ENCODE measurements at places on chromosomes 4 and X. TPM values are rescaled to one million over a fixed set of nuclear protein-coding genes. Genes with fewer than 3 reads are reported as not detected.
A peak's percentile ranks its signal among the peaks of the same experiment; 100 is the strongest.

DNA sequence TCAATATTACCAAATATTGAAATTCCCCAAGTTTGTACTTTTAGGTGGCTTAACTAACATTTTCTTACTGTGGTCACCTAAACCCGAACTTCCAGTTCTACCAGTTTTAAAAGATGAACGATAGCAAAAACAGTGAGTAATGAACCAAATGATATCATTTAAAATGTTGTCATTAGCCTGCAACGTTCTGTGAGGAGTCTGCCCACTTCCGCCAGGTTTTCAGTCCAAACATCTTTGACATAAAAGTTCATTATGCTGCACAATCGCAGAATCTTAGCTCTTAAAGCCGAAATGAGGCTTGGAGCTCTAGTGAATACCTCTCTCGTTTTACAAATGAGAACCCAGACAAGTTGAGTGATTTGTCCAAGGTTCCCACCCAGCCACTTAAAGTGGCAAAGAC is 762 bp downstream of the PIGA start:
- H3K27ac ChIP-seq, result peak overlapping the region; percentile 91
- peak; percentile 19 for DNase-seq
- peaks cover 2% of the 10 kb centered on the region for H3K36me3 ChIP-seq
- peaks cover 4% of the 10 kb centered on the region for H3K4me1 ChIP-seq
- peaks cover 2% of the 10 kb centered on the region for H3K27me3 ChIP-seq
- H3K4me3 ChIP-seq, result peak overlapping the region; percentile 83

The STAG2 gene
- 51.2 TPM for total RNA-seq

The AVPR2 gene
- not detected for total RNA-seq

DNA sequence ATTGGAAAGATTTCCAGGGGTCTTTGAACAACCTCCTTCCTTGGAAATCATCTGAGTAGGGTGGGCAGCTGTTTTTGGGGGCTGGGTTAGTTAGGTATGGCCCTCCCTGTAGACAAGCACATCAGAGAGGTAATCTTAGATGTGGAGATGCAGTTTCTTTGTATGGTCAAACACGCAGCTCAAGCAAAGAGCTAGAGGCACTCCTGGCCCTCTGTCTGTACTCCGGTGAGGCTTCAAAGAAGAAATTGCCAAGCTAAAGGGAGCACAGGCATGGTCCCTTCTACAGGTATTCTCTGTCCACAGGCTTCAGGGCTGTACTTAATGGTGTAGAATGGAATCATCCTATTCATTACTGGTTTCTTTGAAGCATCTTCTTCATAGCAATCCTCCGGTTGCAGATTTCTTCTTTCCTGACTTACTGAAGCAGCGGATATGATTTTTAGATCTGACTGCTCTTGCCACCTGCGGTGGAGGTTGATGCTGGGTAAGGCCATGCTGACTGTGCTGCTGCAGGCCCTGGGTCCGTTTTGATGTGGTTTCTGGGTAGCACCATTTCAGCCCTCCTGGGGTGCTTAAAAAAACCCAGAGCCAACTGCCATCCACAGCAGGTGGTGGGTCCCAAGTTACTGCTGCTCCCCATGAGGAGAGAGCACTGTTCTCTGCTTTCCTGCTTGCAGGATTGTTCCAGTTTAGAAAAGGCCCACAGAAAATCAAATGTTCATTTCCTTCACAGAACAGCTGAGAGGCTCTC is 318.9 kb upstream of the GATB start:
- no peak overlapping the region for H3K4me3 ChIP-seq
- no peak overlapping the region for H3K27ac ChIP-seq
- no peak for DNase-seq
- no peaks in the 10 kb centered on the region for H3K4me1 ChIP-seq
- H3K36me3 ChIP-seq, result no peaks in the 10 kb centered on the region
- peaks cover 11% of the 10 kb centered on the region for H3K27me3 ChIP-seq

The SOWAHB gene
- total RNA-seq, result 6.8 TPM

- H3K4me1 ChIP-seq, result no peaks in the 10 kb centered on the region
- no peaks in the 10 kb centered on the region for H3K27me3 ChIP-seq
- no peak overlapping the region for H3K4me3 ChIP-seq
- no peak for DNase-seq
These were observed 85.1 kb downstream of the KIT start for GRCh38 chr4:54742636-54743399.

The ADGRG2 gene
- total RNA-seq, result not detected

DNA sequence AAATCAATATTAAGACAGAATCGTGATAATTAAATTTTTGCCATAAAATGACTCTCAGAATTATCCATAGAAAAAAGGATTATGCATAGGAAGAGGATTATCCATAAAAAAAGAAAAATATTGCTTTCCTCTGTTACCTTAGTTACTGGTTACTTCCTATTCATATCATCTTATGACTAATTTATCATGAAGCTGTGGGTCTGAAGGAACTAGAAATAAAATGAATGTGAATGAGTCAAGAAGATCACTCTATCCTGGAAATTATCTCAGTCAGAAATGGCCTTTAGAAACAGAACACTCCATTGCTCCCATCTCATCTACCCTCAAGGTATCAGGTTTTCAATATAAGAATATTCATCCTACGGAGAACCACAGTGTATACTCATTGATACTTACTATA is 19.4 kb downstream of the RPS6KA6 start:
- H3K36me3 ChIP-seq, result no peaks in the 10 kb centered on the region
- no peaks in the 10 kb centered on the region for H3K27me3 ChIP-seq
- no peaks in the 10 kb centered on the region for H3K4me1 ChIP-seq
- peak overlapping the region; percentile 1 for H3K27ac ChIP-seq

DNA sequence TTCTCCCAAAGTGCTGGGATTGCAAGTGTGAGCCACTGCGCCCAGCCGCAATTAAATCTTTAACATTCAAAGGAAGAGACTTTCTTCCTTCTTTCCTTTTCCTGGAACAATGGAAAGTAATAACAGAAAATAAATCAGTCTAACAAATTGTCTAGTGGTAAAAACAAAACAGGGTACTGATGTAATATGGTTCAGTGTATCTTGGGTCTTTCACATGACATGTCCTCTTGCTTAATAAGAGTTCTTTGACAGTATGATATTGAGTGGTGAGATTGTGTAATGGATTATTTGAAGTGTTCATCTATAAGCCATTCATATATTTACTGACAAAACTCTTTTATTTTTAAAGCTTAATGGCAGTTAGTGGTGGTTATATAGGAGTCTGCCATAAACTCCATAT is 256.6 kb downstream of the SPRY1 start:
- no peaks in the 10 kb centered on the region for H3K36me3 ChIP-seq
- DNase-seq, result no peak
- no peaks in the 10 kb centered on the region for H3K27me3 ChIP-seq
- no peaks in the 10 kb centered on the region for H3K4me1 ChIP-seq
- H3K4me3 ChIP-seq, result no peak overlapping the region

DNA sequence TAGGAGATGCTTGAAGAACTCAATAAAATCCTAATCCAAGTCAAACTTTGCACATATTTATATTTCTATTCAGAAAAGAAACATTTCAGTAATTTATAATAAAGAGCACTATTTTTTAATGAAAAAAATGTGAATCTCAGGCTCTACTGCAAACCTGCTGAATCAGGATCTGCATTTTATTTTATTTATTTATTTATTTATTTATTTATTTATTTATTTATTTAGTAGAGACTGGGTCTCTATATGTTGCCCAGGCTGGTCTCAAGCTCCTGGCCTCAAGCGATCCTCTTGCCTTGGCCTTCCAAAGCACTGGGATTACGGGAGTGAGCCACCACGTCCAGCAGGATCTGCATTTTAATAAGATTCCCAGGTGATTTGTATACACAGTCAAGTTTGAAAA is 16.0 kb downstream of the SUPT20HL1 start:
- H3K4me1 ChIP-seq, result no peaks in the 10 kb centered on the region
- no peak for DNase-seq
- H3K4me3 ChIP-seq, result no peak overlapping the region

The CAPN6 gene
- total RNA-seq, result 9.4 TPM

DNA sequence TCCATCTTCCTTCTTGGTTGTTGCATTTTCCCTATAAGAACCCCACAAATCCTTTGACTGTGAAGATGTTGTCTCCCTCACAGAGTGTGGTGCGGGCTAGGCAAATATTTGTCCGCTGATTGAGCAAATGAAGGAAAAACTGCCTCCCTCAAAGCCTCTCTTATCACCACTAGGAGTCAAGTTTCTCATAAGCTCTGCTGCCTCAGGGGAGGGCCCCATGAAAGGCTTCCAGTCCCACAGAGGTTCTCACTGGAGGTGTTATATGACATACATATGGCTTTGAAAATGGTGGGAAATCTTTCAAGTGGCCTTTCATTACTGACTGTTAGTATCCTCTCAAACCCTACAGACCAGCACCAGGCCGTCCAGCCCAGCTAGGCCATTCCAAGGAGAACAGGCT is 9.3 kb downstream of the VGLL1 start:
- no peaks in the 10 kb centered on the region for H3K27me3 ChIP-seq
- no peaks in the 10 kb centered on the region for H3K36me3 ChIP-seq
- no peak for DNase-seq
- H3K27ac ChIP-seq, result no peak overlapping the region
- no peaks in the 10 kb centered on the region for H3K4me1 ChIP-seq

The TCEAL5 gene
- 0.36 TPM for total RNA-seq

The RTL5 gene
- total RNA-seq, result 13.2 TPM
